Activated CD8-positive, alpha-beta memory T cell treated with anti-CD3 and anti-CD28 coated beads for 1 hour (primary cell): ENCODE measurements at places on chromosomes 3 and 15.

- DNase-seq = no peak
These were observed 26.2 kb upstream of the DCUN1D1 start for GRCh38 chr3:183006396-183007002.

GRCh38 chr15:98580572-98580971, 67.8 kb upstream of the IGF1R start:
- no peak for DNase-seq

DNA sequence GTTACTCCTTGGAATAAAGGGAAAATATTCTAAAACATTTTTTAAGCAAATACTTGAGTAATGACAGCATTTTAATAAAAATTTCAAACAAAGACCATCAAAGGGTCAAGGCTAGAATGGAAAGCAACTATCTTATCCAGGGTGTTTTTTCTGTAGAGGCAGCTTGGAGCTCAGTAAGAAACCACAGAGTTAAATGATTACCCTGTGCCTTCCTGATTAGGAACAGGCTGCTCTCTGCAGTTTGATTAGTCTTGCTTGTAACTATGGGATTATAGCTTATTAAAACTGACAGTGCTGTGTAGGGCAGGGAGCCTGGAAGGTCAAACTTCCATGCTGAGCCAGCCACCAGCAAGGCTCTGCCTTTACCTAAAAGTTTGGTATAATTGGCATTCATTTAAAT, 33.1 kb downstream of the QTRT2 start:
- DNase-seq = no peak

DNA sequence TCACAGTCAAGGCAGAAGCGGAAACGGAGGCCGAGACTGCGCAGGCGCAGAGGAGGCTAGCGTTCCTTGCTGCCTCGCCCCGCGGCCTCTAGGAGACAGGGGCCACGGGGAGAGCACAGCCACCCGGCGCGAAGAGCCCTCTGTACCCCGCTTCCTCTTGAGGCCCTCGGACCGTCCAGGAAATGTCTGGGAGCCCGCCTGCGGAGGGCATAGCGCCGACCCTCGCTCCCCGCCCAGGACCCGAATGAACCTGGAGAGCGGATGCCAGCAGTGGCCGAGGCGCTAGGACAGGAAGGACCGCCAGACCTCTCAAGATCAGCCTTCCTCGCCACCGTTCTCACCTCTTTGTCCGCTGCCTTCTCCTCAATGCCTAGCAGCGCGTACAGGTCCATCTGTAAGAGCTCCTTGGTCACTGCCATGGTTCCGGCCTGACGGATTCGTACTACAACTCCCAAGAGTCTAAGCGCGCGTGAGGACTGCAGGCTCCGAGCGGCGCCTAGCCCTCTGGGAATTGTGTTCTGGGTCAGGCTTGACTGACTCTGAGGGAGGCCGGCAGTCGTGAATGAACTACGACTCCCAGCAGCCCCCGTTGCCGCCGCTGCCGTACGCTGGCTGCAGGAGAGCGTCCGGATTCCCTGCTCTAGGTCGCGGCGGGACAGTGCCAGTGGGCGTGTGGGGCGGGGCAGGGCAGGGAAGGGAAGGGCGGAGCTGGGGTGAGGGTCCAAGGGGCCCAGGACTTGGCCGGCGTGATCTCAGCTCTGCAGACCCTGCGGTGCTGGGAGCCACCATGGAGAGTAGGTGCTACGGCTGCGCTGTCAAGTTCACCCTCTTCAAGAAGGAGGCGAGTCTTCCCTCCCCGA, at the start of the genes DNAJC17 and ZFYVE19:
Gene DNAJC17, minus strand, starts transcription at position 446 of the 860 bp plus-strand sequence. Its CDS starts 27 bp downstream, at position 419.
Gene ZFYVE19, plus strand, starts transcription at position 62 of the 860 bp plus-strand sequence. Its CDS starts 501 bp downstream, at position 563.
- DNase-seq = peak; percentile 84

GRCh38 chr3:10380906-10381305, 60.0 kb upstream of the SEC13 start:
- DNase-seq = no peak

GRCh38 chr3:152835601-152836102, 721 bp downstream of the P2RY1 start:
- DNase-seq = no peak

DNA sequence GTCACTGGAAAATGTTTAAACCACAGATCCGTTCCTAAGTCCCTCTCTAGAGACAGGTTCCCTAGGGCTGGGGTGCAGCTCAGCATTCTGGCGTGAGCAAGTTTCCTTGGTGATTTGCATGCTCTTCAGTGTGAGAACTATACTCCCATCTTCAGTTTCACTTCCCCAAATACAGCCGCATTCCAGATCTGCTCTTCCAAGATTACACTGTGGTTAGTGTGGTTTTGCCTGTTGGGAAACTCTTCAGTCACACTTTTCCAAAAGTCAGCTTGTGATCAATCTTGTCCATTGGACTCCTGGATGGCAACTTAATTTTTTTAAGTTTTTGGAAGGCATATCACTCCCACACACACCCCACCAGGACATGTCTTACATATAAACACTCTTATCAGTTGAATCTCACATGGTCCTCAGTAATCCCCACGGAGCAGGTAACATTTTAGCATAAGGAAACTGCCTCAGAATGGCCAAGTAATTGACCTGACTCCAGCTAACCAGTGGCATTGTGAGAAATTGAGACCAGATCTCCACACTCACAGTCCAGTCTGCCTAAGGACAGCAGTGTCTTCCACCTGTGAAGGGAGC, 33.5 kb upstream of the PTPN23 start:
- DNase-seq = no peak

DNA sequence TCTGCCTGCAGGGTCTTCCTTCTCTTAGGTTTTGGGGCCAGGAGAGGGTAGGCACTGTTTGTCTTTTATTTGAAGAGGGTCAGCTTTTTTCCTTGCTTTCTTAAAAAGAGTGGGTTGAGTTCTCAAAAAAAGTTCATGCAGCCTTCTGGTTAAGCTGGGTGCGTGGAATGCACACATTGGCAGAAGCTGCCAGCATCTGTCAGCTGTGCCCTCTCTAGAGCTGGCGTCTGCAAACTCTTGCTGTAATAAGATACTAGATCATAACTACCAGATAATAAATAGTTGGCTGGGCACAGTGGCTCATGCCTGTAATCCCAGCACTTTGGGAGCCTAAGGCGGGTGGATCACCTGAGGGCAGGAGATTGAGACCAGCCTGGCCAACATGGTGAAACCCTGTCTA, 373.4 kb downstream of the OCA2 start:
- no peak for DNase-seq

- no peak for DNase-seq
These were observed 22.1 kb downstream of the NCK1 start for GRCh38 chr3:136883967-136884720.
